NCI-H460 (cell line): ENCODE measurements at places on chromosomes 16 and 17.

GRCh38 chr16:2500918-2501750 is 12.6 kb upstream of the ATP6V0C start:
- DNase-seq = peak; percentile 68

- DNase-seq = no peak
These were observed 206.1 kb downstream of the CDH13 start for GRCh38 chr16:82832821-82833220.

- DNase-seq = no peak
These were observed 338.7 kb upstream of the TNRC6C start for GRCh38 chr17:77619851-77620250.

DNA sequence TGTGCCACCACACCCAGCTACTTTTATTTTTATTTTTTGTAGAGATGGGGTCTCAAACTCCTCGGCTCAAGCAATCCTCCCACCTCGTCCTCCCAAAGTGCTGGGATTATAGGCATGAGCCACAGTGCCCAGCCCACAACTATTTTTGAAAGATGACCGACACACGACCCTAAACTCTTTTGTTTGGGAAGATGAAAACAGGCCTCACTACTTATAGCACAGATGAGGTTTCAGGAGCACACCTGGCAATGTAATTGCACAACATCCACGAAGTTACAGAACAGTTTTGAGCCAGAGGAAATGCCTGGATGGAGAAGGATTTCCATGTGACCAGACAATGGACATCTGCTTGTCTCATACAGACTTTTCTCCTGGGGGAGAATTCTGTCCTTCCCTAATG is 43.4 kb upstream of the PRSS54 start:
- DNase-seq = no peak

GRCh38 chr16:86879268-86879667 is 300.9 kb downstream of the FOXL1 start:
- no peak for DNase-seq
